ENCODE measurements at places on chromosomes 2 and 18.

DNA sequence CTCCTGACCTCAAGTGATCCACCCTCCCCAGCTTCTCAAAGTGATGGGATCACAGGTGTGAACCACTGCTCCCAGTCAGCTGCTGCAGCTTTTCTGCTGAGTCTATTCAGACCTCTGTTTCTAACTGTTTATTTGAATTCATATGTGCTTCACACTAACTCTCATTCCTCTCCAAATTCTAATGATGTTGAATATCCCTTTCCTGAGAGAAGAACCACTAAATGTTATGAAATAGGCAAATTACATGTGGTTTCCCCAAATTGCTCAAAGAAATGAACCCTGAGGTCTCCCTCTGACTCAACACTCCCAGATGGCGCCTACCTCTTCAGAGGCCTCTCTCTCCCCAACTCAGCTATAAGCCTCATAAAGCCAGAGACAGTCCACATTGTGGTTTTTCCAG, 98.6 kb downstream of the IRS1 start:
- DNase-seq = no peak

GRCh38 chr2:153196378-153197058, 282.0 kb downstream of the RPRM start:
- DNase-seq = no peak

GRCh38 chr2:57080035-57080434, 896.2 kb downstream of the CCDC85A start:
- DNase-seq = no peak

DNA sequence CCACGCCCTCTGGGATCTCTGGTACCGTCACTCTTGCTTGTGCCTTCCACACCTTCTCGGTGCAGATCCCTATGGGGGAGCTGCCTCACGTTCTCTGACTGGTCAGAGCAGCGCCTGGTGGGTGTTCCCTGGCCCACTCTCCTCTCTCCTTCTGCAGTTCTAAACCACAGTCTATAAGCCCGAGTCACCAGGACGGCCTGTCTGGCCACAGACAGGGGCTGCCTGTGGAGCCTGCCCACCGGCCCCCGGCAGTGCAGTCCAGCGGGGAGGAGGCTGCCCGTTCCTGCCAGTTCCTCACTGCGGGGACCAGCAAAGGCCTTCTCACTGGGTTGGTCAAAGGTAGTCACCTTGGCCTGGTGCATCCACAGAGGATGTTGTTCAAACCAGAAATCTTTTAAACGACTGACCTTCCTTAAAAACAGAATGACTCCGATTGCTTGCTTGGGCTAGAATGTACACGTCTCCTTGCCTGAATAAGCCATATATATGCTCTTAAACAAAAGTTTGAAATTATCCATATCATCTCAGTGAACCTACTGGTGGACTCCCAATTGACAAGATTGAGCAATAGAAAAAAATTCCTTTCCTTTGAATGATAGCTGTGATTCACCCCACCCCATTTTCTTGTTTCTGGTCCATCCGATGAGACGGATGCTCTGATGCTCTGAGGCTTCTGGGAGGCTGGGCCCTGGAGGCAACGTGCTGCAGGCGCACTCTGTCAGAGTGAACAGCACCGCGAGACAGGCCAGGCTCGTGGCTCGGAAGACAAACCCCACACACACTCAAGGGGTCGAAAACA, 61.2 kb downstream of the RALBP1 start:
- DNase-seq = no peak

DNA sequence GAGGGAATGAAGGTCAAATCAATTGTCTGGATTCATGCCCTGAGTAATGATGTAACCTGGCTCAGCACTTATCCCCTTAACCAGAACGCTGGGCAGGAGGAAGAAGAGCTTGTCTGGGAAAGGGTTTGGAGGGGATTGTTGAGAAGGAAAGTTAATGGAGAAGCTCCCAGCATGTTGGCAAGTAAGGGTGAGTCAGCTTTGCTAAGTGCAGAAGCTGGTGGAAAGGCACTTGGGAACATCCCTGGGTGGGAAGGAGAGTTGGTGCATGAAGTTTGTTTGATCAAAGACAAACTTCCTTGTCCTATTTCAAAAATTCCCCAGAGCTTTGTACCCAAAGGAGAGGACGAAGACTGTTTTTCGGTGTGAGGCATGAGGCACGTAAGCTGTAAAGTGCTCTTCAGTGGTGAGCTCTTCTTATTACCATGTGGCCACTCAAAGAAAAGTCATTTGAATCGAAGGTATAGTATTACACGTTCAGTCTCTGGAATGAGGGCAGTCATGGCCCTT, 17.6 kb upstream of the DAW1 start:
- no peak for DNase-seq

DNA sequence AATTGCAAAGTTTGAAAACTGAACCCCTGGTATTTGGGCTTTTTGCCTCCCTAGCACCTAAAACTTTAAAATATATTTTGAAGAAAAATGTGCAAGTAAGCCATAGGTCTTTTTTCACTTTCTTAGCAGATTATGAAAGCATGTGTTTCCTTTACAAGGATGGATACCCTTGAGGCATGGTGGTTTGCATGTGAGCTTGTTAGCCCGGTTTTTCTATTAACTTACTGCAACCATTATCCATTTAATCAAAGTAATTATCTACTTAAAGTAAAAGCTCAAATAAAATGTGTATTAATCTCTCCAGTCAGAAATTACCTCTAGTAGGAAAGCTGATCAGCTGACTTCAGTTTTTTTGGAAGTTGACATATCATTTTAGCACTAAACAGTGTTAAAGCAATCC, 140.6 kb downstream of the EML6 start:
- no peak for DNase-seq

DNA sequence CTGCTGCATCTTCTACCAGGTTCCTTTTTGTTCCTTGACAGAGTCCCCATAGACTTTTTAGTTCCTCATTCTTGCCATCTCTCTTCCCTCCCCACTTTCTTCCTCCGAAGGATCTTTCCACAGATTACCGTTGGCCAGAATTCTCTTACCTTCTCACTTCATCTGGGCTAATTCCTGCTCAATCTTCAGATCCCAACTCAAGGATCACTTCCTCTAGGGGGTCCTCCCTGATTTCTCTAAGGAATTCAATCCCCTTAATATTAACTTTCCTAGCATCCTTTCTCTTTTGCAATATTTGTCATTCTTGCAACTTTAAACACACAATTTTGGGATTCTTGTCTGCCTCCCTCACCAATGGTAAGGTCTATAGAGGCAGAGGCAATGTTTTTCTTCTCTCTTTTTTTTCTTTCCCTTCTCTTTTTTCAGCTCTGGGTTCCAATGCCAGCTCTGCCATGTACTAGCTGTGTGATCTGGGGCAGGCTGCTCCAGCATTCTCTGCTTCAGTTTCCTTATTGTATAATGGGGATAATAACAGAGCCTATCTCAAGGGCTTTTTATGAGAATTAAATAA, 5.4 kb upstream of the KCNE4 start:
- no peak for DNase-seq

DNA sequence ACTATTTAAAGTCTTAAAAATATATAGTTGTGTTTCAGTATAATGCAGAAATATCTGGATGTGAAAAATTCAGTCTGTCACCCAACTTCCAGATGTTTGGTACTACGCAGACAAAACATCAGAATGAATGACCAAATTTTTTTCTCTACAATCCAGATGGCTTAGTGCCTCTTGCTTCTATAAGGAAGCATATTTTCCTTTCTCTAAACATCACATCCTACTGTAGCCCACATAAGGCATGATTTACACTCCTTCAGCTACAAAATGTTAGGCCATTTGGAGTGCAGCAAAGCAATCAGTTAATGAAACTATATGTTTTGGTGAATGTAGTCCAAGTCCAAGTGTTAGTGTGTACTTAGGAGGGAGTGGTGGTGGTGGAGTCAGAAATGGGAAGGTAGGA, 162.9 kb upstream of the SIX2 start:
- DNase-seq = no peak

DNA sequence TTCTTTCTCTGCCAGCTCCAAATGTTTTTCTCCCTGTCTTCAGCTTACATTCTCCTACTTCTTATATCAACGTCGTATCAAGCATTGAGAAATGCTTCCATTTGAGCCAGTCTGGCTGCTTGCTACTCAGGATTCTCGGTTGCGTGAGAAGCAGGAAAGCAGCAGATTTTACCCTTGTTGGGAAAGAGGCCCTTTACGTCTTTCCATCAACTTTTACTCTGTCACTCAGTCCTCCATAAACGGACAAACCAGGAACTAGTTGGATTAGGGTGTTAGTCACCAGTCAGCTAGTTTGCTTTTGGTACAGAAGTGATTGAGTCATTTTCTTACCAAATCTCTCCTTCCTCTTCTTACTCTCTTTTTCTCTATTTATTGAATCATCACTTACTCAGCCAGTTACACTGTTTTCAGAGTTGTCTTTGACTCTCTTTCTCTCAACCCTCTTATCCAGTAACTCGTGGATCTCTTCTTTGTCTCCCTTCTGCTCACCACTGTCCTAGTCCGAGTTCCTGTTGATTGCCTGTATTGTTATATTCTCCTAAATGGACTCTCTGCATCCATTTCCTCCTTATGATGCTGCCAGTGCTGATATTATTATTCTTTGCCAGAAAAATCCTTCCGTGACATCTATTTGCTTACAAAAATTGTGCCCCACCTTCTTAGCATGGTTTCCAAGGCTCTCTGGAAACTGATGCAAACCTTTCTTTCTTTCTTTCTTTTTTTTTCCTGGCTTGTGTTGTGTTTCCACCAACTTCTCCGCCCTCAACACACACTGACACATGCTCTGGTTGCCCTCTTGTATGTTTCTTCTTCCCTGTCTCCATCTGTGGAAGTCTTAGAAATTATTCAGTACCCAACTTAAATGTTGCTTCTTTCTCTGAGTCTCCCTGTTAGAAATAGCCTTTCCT, 61.5 kb downstream of the VRK2 start:
- DNase-seq = no peak

DNA sequence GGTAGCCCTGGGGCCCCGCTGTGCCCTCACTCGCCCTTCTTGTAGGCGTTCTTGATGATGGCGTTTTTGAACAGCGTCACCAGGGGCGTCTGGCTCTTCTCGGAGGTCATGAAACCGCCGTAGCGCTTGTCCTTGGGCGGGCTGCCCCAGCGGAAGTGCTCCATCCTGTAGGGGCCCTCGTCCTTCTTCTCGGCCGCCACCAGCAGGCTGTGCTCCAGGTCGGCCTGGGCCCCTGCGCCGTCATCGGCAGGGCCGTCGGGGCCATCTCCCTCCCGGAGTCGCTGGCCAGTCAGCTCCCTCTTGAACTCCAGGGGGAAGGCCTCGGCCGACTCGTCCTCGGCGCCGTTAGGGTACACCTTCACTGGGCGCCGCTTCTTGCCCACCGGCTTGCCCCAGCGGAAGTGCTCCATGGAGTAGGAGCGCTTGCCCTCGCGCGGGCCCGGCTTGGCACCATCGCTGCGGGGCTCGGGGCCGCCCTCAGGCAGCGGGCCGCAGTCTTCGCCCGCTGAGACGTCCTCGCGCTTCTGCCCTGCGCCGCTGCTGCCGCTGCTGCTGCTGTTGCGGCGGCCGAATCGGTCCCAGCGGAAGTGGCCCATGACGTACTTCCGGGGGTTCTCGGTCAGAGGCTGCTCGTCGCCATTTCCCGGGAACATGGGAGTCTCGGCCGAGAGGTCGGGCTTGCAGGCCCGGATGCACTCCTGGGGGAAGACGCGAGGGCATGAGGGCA, 7.2 kb downstream of the POMC start:
- DNase-seq = peak; percentile 68

DNA sequence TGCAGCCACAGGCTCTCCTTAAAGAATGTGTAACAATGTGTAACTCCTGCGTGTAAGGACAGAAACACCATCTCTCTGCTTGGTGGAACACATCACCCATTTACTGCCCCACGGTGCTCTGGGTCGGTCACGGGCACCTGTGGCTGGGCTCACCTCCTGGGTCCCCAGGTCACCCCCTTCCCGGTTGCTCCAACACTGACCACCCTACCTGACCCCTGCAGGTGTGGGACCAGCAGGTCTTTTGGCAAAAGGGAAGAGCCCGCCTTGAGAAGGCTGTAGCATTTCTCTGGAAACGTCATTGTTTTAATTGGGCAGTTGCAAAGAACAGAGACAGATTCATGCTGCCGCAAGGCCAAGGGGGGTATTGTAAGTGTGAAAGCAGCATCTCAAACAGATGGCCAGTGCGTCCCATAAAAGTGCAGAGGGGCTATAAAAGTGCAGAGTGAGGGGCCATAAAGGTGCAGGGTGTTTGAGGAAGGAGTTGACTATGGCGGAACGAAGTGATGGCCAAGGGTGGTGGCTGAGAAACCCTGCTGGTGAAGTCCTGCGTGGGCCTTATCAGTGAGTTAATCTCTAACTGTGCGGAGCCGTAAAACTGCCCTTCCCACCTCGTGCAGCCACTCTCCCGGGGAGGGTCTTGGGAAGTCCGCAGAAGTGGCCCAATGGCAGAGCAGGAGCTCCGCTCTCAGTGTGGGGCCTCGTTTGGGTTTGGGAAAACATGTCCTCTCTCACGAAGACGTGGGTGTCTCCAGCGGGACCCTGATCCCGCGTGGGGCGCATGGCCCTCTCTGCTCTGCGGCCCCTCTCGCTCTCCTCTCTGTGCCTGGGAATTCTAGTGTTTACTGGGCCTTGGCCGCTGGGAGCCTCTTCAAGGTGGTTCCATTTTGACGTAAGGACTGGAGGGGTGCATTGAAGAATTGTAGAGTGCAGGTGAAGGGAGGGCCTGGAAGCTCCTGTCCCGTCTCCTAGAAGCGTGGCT, 13.7 kb upstream of the NEU4 start:
- DNase-seq = no peak

DNA sequence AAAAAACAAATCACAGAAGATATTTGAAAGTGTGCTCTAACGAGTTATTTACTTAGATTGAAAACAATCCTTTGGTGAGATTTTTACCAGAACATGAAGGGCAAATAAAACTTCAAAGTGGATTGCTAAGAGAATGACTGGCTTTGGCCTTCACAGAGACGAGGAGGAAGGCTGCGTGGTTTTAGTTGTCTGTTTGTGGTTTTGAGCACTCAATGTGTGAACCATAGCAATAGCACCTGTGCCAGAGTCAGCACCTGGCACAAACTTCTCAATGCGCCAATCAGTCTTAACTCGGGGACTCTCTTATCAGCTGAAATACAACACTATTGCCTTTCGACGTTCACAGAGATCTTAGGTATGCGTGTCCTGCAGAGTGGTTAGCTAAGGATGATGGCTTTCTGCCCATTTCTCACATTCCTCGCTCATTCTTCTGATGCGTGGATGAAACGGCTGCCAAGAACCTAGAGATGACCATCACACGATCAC, 70.0 kb downstream of the MBP start:
- no peak for DNase-seq

DNA sequence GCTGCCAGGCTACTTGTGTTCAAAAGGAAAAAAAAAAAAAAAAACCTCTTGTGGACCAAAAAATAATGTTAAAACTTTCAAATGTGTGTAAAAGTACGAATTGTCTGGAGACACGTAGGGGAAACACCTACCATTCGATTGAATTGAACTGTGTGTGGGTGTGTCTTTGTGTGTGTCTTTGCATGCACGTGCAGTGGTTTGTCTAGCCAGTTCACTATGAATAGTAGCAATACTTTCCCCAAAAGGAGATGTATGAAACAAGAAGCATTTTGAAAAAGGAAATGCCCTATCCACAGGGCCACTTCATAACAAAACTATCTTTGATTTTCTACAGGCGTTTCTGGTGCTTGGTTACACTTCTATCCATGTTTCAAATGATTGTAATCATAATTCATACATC, 186.8 kb downstream of the RPRM start:
- no peak for DNase-seq

All from stimulated activated CD8-positive, alpha-beta memory T cell treated with anti-CD3 and anti-CD28 coated beads, Interleukin-15, amount 100 ng/mL, for 48 hours (primary cell).